ENCODE measurements at places on chromosomes 13 and 19.

DNA sequence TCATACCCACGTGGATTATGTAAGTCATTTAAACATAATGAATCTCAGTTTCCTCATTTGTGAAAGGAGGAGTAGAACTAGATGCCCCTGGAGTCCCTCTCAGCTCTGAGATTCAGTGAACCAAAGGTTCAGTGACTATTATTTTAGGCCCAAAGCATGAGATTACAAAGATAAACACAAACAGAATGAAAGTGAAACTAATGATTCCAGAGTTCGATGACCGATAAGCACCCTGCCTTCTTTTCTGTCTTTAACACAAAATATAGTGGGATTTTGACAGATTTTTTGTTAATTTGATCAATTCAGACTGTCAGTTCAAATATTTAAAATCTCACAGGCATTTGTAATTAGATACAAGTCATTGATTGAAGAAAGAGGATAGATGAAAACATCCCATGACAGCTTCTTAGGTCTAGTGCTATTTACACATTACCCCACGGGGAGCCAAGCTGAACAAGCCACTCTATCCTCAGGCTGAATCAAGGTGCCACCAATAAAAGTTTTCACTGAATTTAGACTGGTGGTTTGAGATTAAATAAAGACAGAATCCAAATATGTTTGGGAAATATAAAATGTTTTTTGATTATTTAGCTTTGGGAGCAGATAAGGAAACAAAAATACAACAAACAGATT lies 64.6 kb upstream of the RAP2A start:
- no peak for DNase-seq

- DNase-seq, result peak; percentile 88
These were observed 488.8 kb downstream of the IRS2 start for GRCh38 chr13:109297628-109298027.

DNA sequence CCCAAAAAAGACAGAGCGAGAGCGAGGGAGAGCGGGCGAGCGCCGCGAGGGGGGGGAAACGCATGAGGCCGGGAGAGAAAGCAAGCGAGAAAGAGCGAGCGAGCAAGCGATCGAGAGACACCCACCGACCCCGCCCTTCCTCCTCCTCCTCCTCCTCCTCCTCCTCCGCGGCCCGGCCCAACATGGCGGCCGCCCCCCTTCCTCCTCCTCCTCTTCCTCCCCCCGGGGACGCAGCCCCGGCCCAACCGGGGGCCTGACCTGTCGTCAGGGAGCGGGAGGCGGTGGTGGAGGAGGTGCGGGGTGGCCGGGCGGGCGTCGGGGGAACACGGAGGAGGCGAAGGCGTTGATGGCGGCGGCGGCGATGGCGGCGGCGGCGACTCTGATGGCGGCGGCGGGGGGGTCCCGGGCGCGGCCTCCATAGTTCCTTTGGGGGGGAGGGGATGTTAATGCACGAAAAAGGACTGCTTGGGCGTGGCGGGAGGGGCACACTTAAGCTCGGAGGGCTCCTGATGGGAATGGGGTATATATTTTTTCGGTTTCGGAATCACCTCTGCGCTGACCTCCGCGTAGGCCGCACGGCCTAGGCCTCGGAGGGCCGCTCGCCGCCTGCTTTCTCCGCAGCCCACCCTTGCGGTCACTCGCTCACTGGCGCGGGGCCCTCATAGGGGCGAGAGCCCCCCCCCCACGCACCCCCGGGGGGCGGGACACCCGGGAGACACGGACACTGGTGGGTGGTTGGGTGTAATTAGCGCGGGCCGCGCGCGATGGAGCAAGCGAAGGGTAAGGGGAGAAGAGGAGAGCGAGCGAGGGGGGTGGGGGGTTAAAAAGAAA lies 1.2 kb downstream of the ZC3H4 start:
- peak; percentile 90 for DNase-seq

DNA sequence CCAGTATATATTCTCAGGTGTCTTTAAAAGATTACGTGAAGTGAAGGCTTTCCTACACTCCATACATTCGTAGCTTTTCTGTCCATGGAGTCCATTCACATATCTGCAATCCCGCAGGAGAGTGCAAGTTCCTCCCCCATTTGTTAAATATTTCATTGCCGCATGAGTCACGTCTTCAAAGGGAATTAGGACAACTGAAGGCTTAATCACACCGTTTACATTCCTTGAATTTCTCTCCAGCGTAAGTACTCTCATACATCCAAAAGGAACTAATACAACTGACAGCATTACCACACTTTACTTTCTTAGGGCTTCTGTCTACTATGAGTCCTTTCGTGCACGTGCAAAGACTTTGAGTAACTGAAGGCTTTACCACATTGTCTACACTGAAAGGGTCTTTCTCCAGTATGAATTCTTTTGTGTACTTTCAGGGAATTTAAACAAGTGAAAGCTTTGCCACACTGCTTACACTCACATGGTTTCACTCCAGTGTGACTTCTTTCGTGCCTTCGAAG lies 29.0 kb upstream of the ZNF564 start:
- DNase-seq, result peak; percentile 81

- peak; percentile 22 for DNase-seq
These were observed 2.3 kb downstream of the SLC5A5 start for GRCh38 chr19:17873786-17874757.

DNA sequence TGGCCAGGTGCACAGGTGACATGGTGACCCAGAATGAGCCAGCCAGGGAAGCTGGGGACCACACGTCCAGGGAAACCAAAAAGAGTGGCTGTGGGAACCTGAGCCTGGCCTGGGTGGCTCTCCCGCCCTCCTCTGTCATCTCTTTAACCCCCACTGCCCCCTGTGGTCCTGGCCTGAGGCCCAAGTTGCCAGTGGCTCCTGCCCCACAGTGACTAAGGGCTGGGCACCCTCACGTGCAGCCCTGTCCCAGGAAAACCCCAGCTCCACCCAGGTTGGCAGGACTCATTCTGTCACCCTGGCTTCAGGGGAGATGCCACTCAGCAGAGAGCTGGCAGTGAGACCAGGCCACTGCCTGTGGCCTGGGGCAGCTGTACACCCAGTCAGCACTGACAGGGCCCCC lies 30.6 kb upstream of the ISYNA1 start:
- no peak for DNase-seq

Measured in fibroblast of skin of back (primary cell).